ENCODE measurements at places on chromosomes 4 and X. TPM values are rescaled to one million over a fixed set of nuclear protein-coding genes. Genes with fewer than 3 reads are reported as not detected.
A peak's percentile ranks its signal among the peaks of the same experiment; 100 is the strongest.

The NAP1L2 gene
- 2.0 TPM for total RNA-seq

The KCNIP4 gene
- not detected for total RNA-seq

The IL9R gene
- not detected for total RNA-seq

The VCX gene
- total RNA-seq = not detected

GRCh38 chr4:88672987-88673386, 24.6 kb downstream of the NAP1L5 start:
- peak; percentile 58 for DNase-seq

- DNase-seq = no peak
These were observed 45.1 kb downstream of the UGT2A2 start for GRCh38 chr4:69594382-69594781.

DNA sequence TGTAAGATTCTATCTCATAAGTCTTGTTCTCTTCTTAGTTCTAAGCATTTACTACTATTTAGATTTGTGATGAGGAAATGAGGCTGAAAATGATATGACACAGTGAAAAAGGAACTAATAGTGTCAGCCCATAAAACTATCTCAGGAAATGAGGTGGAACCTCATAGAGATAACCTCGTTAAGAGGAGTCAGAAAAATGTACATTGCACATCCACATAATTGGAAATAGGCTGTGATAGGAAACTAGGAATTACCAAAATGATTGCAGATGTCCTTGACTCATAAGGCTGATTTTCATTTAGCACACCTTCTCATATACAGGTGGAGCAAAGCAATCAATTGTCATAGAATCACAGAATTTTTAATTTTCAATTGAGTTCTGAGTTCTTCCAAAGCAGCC, 26.8 kb downstream of the ANXA10 start:
- DNase-seq = no peak

GRCh38 chrX:153686711-153687110, 1.0 kb upstream of the SLC6A8 start:
- no peak for DNase-seq

GRCh38 chr4:94715726-94716125, 42.0 kb upstream of the BMPR1B start:
- DNase-seq = no peak

- DNase-seq = no peak
These were observed 79.8 kb downstream of the PAPSS1 start for GRCh38 chr4:107640197-107640596.

GRCh38 chr4:73885574-73886267, 16.5 kb downstream of the CXCL1 start:
- peak; percentile 20 for DNase-seq

- no peak for DNase-seq
These were observed 184.7 kb upstream of the ETNPPL start for GRCh38 chr4:108947526-108947925.

DNA sequence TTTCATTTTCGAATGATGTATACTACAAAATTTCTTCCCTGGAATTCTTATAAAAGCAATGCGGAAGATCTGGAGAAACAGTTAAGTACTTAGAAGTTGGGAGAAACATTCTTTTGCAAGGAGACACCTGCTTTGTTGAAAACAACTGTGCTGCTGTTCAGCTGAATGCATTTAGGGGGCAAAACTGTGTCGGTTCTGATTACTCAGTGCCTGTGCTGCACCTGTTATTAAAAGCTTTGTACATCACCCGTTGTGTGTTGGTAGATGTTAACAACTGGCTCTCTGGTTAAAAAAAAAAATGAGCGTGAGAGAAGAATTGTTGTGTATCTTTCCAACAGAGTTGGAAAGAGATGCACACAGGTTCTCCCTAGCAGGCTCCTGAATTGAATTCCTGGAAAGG, 184.1 kb upstream of the HHIP start:
- DNase-seq = no peak

DNA sequence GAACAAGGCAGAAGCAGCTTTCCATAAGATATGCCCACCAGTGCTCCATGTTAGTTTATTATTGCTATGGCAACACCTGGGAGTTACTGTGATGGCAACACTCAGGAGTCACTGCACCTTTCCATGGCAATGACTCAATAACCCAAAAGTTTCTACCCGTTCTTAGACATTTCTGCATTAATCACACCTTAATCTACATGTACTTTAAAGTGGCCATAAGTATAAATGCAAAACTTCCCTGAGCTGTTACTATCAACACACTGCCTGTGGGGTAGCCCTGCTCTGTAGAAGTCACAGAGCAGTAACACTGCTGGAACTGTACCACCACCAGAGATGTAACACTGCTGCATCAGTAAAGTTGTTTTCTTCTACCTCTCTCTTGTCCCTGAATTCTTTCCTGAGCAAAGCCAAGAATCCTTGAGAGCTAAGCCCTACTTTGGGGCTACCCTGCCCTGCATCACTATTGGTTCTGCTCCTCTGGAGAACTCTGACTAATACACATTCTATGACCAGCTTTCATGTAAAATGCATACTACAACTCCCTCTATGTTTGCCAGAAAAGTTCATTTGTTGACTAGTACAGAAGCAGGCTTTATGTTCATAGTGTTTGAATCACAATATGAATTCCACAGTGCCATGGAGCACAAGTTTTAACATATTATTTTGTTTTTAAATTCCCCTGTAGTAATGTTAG, 43.5 kb upstream of the GPR174 start:
- DNase-seq = no peak

DNA sequence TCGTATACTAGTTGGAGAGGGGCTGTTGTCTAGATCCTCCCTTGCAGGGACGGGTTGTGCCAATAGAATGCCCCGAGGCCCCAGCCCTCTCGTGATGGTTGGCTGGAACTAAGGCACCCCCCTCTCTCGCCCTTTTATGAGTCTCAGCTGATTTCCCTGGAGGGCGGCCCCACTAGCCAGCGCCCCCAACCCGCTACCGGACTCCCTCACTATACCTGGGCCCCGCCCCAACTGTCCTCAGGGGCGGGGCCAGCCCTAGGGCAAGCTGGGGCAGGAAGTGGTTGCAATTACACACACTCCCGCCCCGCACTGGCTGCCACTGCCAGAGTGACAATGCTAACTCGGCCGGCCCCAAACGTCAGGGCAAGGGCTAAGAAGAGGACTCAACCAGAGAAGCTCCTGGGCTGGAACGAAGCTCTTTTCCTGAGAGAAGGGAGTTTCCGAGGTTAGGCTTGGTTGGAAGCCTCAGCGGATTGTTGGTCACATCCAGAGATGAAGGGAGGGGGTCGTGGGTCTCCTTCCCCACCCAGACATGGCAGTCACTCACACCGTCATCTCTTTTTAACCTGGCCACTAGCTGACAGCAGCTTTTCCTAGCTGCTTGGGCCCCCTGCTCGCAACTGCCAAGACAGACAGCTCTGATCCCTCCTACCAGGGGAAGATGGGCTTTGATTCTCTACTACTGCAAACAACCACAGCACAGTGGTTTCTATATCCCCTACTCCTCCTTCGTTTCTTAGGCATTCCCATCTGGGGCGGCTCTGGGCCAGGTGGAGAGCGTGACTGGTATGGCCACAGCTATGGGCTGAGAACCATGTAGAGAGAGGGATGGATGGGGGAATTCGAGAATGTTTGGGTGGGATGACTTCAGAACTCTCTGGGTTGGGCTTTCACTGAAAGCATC, 21.0 kb upstream of the BCORL1 start:
- no peak for DNase-seq

DNA sequence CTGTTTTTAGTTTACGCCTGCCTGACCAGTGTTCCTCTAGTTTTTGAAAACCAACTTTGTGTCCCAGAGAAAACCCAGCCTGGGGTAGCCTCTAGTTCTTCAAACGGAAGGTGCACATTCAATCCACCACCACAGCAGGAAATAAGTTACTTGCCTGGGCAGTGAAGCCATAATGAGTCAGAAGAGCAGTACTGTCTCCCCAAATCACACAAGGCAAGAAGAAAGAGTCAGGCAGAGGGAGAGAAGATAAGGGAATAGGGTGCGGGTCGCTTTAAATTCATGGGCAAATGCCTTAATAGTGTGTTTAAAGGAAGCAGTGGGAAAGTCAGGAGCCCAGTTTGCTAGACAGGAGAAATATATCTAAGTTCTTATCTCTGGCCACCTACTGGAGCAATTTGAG, 333.8 kb upstream of the GRIA3 start:
- no peak for DNase-seq

DNA sequence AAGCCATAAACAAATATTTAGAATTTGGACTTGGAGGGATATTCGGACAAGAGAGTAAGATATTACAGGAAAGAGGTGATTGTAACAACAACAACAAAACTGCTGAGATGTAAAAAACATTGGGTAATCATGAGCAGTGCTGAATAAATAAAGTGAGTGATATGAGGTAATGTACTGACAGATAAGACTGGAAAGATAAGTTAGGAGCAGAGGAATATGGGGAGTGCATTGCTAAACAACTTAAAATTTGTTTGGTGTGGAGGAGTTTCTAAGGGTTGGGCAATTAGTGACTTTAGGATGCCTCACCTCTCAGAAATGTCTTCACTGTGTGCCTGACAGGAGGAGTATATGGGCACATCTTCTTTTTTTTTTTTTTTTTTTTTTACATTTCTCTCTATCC, 637.8 kb upstream of the GRIA3 start:
- no peak for DNase-seq

- no peak for DNase-seq
These were observed 116.3 kb downstream of the STOX2 start for GRCh38 chr4:184021389-184021788.
